ENCODE measurements at places on chromosomes 2 and 18.

GRCh38 chr2:202158796-202159195, 79.6 kb downstream of the SUMO1 start:
- DNase-seq = no peak

DNA sequence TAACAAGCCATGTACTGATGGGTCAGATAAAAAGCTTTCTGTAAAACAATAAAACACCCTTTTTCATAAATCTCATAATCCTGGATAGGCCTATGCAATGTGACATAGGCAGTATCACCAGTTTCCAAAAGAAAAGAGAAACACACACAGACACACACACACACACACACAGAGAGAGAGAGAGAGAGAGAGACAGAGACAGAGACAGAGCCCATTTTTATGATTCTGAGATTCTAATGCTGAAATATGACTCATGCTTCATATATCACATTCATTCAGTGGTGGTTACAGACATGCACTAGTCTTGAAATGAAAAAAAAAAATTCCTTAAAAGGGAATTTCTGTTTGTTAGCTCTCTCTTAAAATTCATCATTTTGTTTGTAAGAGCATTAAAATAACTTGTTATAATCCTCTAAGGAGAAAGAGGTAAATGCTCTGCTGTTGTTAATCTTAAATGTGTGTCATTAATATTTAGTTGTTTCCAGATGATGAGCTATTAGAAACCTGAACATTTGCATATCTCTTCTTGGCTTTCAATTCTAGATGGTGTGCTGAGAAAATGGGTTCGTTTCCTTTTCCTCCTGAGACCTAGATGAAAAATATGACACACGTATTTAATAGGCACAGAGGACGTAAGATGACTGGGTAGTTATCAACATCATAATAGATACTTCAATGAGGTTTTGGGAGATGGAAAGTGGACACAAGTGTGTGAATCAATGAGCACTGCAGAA, 1598.7 kb upstream of the ACVR2A start:
- DNase-seq = no peak

- DNase-seq = peak; percentile 37
Measured at GRCh38 chr18:34493566-34494358, 216.3 kb upstream of the DTNA start.

DNA sequence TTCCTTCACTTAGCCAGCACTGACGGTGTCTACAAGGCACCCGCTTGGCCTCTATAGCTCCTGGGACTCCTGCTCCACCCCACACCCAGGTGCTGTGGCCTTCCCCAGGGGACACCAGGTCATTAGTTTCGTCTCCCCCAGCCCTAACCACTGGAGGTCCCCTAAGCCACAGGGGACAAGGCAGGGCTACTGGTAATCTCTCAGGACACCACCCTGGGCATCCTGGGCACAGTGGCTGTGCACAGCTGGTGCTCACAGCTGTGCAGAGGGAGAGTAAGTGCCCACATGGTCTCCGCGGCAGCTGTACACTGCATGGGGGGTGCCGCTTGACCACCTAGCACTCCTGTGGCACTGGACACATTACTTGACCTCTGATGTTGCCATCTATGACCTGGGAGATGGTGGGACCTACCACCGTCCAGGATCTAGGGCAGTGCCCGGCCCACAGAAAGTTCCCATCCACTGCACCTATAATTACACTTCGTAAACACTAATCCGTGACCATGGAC, 134.0 kb downstream of the HDAC4 start:
- no peak for DNase-seq

DNA sequence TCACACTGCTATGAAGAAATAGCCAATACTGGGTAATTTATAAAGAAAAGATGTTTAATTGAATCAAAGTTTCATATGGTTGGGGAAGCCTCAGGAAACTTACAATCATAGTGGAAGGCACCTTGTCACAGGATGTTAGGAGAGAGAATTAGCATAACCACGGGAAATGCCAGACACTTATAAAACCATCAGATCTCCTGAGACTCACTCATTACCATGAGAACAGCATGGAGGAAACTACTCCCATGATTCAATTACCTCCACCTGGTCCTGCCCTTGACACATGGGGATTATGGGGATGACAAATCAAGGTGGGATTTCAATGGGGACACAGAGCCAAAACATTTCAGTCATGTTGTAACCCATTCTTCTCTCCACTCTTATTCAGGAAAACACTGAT, 472.9 kb upstream of the FSIP2 start:
- no peak for DNase-seq

DNA sequence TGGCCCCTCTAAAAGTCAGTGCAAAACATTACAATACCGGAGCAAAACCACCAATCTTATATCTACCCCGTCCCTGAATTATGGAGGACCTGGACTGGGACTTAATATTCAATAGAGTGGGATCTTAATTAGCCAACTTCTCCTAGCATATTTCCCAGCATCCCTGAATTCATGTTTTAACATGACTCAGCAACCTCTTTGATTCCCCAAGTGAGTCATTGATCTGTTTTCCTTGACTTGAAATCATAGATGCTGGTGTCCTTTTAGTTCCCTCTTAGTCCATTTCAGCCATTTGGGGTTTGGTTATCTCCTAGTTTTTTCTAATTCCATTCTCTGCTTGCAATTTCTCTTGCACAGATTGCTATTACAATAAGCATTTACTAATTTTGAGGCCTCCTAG, 677.7 kb upstream of the CELF4 start:
- no peak for DNase-seq
